ENCODE measurements at places on chromosomes 11 and 22.

- no peak for DNase-seq
Observed at GRCh38 chr11:98047647-98048046, 973.1 kb upstream of the CNTN5 start.

DNA sequence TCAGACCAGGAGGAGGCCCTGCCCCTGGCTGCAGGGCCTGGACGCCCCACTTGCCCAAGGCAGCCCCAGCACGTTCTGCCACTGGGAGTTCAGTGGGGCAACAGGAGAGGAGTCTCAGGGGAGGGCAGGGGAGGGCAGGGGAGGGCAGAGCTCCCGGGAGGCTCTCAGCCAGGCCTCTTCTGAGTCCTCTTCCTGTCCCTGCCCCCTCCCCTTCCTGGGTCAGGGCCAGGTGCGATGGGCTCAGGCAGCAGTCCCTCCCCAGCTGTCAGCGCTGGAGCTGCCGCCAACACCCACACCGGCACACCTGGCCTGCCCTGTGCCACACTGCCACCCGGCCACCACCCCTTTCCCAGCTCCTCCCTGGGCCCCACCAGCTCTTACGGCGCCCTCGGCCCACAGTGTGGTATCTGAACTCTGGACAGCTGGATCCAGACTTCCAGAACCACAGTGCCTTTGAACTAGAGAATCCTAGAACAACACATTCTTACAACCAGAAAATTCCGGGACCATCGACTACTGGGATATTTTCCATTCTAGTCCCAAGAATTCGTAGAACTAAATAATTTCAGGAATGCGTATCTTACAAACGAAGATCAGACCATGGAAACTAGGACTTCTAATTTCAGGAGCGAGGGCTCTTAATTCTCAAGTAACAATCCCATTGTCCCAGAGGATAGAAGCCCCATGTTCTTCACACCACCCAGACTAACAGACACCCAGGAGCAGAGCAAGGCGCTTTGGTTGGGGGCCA lies 21.8 kb downstream of the RPL3 start:
- DNase-seq, result no peak

- no peak for DNase-seq
Observed at GRCh38 chr22:22201185-22201929, 43.2 kb upstream of the VPREB1 start.

GRCh38 chr11:70124321-70125000 lies 46.3 kb downstream of the ANO1 start:
- no peak for DNase-seq

DNA sequence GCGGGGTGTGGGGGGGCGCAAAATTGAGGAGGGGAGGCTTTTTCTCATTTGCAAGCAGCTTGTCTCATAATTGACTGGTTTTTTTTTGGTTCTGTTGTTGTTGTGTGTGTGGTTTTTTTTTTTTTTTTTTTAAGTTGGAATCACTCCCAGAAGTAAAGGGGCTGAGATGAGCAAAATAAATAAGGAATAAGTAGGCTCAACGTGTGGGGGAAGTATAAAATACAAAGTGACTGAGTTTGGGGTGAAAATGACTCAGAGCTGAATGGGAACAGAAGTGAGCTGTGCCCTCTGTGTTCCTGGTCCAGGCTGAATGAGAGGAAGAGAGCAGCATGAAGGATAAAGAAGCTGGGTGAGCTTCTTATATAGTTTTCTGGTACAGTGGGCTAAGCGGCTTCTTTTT lies 90.0 kb downstream of the GRIK4 start:
- no peak for DNase-seq

GRCh38 chr11:122398167-122398566 lies 257.4 kb upstream of the UBASH3B start:
- no peak for DNase-seq

GRCh38 chr11:8065031-8065430 lies 16.0 kb upstream of the TUB start:
- DNase-seq, result no peak

DNA sequence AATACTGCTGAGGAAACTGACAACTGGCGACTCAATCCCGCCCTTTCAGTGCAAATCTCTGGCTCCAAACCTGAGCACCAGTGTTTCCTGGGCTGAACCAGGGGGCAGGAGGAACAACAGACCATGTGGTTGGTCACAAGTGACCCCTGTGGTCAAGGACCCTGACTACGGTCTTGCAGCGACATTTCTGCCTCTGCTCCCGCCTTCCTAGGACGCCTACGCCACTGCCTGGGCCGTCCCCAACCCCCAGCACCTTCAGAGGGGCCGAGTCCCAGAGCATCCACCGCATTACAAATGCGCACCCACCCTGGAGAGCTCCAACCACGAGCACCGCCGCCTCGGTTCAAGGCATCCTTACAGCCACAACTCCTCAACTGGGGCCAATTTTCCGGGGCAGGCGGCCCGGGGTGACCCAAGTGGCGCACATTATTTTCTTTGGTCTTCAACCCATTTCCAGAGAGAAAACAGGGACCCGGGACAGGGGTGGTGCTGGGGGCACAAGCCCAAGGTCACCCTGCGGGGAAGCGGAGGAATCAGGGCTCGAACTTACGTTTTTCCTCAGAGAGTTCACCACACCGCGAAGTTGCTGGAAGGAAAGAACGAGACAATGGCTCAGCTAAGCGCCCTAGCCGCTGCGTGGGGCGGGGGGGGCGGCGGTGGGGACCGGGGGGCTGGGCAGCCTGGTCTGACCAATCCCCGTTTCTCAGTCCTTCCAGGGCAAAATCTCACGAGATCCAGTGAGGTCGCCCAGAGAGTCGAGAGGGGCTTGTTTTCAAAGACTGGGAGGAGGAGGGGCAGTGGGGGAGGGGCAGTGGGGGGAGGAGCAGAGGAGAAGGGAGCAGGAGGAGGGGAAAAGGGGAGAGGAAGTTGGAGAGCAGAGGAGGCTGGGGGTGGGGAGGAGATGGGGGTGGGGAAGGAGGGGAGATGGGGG lies 1.8 kb downstream of the PRAME start:
- no peak for DNase-seq

DNA sequence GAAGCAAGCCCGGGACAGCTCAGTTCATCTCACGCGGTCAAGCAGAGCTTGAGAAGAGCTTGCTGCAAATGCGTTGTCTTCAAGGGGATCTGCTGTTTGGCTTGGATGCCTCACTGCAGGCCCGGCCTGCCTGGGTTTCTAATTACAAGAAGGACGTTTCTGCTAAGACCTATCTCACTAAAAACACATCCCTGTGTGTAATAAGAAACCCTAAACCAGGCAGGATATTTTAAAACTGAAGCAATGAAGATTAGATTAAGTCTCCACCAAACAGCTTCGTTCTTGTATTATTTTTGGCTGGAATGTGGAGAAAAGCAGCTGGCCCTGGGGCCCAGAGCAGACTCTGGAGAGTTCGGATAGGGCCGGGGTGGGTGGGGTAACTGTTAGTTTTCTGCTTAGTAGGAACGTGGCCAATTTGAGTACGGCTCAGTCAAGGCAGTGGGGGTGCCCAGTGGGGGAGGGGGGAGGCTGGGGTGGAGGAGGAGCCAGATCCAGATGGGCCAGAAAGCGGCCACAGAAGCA lies 6.0 kb downstream of the PKNOX2 start:
- no peak for DNase-seq

DNA sequence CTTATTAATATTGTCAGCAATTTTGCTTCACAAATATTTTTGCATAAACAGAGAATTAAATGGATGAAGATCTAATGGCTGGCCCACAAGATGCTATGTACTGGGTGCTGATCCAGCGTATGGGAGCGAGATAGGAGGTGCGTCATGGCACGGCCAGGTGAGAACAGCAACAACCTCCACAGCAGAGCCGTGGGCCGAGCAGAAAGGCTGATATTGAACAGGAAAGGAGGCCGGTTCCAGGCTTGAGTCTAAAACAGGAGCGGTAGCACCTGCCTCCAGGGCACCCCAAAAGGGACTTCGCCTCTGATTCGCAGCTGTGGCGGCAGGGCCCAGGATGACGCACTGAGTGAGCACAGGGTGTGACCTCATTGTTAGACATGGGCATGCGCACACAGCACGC lies 1502.1 kb downstream of the TBC1D22A start:
- no peak for DNase-seq

DNA sequence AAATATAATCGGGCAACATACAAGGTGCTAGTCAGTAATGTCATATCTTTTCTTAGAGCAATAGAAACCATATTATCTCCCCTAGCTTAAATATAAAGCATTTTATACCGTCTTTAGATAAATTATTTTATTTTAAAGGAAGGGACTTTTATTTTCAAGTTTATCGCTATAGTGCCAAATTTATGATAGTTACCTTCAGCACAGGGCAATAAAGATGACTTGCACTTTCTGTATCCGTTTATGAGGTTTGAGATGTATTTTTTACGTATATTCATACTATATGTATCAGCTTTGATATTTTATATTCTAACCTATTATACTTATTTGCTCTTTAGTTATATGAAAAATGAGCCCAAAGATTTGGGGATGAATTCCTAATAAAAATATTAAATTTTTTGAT lies 61.6 kb upstream of the CARD18 start:
- no peak for DNase-seq

- no peak for DNase-seq
Observed at GRCh38 chr11:126336138-126336541, 19.3 kb upstream of the ST3GAL4 start.

GRCh38 chr11:79390923-79391322 lies 49.9 kb downstream of the TENM4 start:
- no peak for DNase-seq

GRCh38 chr11:61754534-61755482 lies 2.4 kb downstream of the MYRF start:
- no peak for DNase-seq

GRCh38 chr11:120801801-120802689 lies 221.9 kb upstream of the TBCEL start:
- DNase-seq, result peak; percentile 36

GRCh38 chr11:57131080-57131790 lies 50.5 kb upstream of the LRRC55 start:
- no peak for DNase-seq

DNA sequence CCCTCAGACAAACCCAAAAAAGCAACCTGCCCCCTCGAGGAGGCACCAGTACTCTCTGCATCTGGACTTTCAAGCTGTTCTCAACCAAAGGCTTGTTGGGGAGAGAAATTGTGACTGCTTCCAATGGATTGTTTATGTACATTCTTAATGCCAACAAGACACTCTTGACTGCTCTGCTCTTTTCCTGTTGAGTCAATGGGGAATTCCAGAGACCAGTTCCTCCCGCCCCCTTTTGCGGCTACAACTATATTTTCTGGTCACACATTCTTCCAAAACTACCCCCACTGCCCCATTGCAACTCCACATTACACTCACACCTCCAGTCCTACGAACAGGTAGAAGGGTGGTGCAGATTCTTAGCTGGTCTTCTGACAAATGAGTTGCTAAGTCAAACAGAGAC lies 187.0 kb downstream of the DSCAML1 start:
- DNase-seq, result no peak

DNA sequence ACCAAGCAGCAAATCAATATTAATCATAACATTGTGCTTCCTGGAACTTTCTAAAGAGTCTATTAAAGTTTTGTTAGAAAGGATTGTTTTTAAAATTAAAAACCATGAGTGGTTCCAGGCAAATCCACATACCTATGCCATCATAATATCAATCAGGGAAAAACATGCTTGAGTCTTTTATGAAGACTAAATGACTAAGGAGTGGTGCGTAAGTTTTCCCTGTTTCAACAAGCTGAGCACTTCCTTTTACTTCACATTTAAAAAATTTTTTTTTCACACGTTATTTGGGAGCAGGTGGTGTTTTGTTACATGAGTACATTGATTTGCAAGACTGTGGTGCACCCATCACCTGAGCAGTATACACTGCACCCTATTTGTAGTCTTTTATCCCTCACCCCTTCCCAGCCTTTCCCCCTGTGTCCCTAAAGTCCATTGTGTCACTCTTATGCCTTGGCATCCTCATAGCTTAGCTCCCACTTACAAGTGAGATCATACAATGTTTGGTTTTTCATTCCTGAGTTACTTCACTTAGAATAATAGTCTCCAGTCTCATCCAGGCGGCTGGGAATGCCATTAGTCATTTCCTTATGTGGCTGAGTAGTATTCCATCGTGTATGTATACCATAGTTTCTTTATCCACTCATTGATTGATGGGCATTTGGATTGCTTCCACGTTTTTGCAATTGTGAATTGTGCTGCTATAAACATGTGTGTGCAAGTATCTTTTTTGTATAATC lies 1190.3 kb upstream of the RAG2 start:
- no peak for DNase-seq

GRCh38 chr11:126456783-126457542 lies 101.5 kb downstream of the ST3GAL4 start:
- no peak for DNase-seq

DNA sequence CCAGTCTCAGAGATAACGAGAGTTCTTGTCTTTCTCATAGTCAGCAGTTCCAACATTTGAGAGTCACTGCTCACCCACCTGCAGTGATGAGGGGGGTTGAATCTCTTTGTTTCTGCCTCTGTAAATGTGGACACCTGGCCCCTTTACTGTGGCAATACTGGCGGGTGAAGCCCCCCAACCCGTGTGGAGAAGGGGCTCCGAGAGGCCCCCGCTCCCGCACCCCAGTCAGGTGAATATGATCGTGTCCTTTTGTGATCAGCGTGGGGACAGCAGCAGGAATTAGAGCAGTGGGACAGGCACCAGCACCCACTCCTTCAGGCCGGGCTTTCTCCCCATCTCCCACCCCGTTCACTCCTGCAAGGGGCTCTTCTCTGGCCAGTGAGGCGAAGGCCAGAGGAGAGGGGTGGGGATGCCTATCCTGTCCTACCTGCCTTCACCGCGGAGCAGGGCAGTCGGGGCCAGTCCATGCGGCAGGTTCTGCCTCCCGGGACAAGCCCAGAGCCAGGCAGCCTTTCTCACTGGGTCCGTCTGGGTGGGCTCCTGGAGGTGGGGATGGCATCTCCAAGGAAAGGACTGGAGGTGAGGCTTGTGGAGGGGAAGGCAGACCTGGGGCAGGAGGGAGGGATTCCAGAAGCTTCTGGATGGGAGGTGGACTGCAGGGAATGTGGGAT lies 12.7 kb upstream of the CELSR1 start:
- no peak for DNase-seq

GRCh38 chr11:60950024-60950423 lies 2.0 kb downstream of the SLC15A3 start:
- DNase-seq, result no peak

DNA sequence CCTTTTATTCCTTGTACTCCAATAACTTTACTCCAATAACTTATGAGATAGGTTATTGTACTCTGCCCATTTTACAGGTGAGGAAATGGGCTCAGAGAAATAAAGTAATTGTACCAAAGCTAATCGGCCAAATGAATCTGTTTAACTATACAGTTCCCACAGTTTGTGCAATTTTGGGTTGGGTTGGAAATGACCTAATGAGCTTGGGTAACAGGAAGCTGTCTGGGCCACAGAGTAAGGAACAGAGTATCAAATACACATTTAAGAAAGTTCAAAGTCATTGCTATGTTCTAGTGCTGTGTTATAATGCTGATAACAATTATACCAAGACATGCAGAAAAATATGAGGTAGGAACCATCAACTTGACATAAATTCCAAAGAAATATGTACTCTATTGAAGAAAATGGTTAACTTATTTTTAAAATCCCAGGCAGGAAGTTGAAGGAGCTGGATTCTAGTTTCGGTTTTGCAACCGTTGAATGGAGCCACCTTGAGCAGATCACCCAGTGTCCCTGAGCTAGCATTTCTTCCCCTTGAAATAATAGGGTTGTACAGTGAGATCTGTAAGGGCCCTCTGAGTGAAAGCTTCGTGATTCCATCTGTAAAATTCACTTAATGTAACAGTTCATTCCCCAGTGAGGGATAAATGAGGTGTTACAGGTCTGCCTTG lies 360.9 kb upstream of the NARS2 start:
- no peak for DNase-seq

All from CD4-positive, alpha-beta T cell treated with Interleukin-12 subunit alpha and Interleukin-12 subunit beta, for 1 hour (primary cell).